ENCODE measurements at places on chromosomes 2 and 18.

DNA sequence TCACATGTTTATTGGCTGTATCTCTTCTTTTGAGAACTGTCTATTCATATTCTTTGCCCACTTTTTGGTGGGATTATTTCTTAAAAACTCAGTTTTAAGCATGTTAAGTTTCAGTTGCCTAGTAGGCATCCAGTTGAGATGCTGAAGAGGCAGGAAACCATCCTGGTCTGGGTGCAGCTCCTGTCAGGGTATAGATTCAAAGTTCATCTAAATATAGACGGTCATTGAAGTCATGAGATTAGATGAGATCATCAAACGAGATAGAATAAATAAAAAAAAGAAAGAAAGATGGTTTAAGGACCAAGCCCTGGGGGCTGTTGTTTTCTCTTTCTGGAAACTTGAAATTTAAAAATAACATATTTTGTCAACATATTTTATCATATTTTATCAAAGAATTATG is 9.2 kb upstream of the DNAH7 start:
- DNase-seq, result peak; percentile 21

DNA sequence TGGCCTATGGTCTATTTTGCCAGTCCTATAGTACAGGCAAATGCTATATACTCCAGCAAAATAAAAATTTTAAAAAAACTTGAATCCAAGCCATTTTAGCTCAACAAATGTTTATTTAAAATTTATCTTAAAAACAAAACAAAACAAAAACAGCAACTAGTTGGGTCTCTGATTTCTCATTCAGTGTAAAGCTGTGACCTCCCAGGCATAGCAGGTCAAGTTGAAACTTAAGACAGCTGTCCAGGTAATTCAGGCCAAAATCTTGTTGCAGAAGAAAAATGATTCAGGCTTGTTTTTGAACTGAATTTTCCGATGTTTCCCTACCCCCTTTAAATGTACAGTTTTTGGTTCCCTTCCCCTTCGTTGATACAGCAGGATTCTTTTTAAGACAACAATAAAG is 58.5 kb downstream of the CABLES1 start:
- DNase-seq, result no peak

DNA sequence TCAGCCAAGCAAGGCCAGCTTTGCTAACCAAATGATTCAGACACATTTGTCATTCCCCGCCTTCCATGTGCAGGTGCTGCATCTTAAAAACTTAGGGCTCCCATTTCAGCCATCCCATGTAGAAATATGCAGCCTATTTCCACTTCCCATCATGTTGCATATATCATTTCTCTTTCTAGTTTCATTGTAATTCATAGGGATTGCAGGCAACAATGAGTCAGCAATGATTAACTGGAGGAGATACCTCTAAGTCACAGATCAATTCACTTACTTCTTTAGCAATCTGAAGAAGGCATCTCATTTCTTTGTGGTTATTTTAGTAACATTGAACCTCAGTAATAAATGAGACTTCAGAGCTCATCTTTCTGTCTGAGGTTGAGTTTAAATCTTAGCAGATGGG is 276.1 kb upstream of the PKDCC start:
- DNase-seq, result no peak

GRCh38 chr2:144990661-144991060 is 470.7 kb upstream of the ZEB2 start:
- DNase-seq, result no peak

- DNase-seq, result no peak
Measured at GRCh38 chr18:36582988-36583745, 245.6 kb downstream of the TPGS2 start.

DNA sequence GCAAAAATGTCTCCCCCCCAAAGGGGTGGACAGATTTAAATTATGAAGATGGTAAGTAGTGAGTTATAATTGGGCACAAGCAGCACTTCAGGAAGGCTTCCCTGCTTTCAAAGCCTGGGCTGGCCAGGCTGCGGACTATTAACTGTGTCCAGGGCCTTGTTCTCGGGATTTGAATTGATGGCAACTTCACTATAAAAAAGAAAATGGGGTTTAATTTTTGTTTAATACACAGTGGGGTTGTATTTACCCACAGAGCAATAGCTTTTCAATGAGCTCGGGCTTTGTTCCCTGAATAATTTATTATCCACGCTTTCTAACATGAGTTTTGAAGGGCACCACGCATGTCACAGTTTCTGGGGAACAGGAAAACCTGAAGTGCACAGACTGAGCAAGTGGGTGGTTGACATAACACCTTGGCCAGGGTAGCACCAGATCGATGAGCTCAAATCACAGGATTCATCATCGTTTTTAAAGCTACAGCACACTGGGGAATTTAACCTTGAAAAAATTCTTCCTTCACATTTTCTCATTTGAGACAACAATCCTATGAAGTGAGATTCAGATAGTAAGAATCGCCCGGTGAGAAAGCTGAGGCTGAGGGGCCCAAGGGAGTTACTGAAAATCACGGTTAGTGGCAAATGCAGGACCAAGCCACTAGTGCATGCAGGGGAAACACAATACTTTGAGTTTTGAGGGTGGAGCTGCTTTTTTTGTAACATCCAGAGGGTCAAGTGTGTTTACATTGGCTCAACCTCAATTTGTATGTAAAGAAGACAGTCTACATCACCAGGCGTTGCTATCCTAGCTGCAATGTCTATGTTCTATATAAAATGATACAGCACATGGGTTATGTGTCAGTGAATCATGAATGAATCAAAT is 28.9 kb upstream of the LMAN1 start:
- DNase-seq, result no peak
